ENCODE measurements at places on chromosomes 5 and 9.
A peak's percentile ranks its signal among the peaks of the same experiment; 100 is the strongest.

GRCh38 chr9:19140259-19140658 is 13.0 kb upstream of the PLIN2 start:
- DNase-seq = no peak

- peak; percentile 23 for DNase-seq
Observed at GRCh38 chr9:23850690-23851629, 24.9 kb upstream of the ELAVL2 start.

DNA sequence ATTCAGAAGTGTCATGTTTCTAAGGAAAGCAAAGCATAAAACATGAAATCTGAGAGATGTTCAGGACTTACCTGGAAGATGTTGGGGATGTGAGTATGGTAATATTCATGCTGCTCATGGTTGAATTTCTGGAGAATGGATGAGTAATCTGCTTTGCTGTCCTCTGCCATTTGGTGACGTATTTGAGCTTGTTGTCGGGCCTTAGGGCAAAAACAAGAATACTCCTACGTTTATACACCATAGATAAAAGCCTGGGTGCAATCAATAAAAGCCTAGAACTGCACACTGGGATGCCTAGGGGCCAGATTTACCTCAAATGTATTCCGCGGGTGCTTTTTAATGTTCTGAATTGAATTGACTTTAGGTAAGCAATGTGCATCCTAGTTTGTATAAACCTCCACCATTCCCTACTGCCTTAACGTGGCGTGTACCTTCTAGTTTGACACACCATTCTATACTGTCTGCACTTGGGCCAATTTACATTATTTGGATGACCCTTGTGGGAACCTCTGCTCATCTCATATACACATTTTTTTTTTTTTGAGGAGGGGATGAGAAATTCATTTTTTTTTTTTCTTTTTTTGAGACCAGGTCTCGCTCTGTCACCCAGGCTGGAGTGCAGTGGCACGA is 94.4 kb downstream of the USP20 start:
- no peak for DNase-seq

GRCh38 chr9:6495466-6495865 is 82.5 kb downstream of the UHRF2 start:
- no peak for DNase-seq
